ENCODE measurements at places on chromosomes 4 and X.

- no peak for DNase-seq
Measured at GRCh38 chr4:52659722-52660261, 691 bp upstream of the USP46 start.

GRCh38 chr4:147325571-147325981 lies 155.3 kb upstream of the EDNRA start:
- DNase-seq = no peak

DNA sequence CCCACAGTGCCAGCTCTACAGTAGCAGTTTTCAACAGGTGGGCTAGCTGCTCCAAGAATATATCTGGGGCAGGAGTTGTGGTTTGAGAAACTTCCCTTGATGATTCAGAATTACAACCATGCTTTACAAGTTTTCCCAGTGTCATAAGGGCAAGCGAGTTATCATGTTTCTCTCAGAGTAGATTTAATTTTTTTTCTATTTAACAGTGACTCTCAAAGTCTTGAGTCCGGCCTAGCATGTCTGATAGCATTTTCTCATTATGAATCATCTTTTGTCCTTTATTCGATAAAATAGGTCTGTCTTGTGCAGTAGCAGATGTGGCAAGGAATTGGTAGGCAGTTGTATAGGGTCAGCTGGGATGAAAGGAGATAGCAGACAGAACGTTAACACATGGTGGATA lies 62.2 kb upstream of the SPANXD start:
- no peak for DNase-seq

- no peak for DNase-seq
Measured at GRCh38 chr4:104693601-104694201, 199.0 kb upstream of the CXXC4 start.

DNA sequence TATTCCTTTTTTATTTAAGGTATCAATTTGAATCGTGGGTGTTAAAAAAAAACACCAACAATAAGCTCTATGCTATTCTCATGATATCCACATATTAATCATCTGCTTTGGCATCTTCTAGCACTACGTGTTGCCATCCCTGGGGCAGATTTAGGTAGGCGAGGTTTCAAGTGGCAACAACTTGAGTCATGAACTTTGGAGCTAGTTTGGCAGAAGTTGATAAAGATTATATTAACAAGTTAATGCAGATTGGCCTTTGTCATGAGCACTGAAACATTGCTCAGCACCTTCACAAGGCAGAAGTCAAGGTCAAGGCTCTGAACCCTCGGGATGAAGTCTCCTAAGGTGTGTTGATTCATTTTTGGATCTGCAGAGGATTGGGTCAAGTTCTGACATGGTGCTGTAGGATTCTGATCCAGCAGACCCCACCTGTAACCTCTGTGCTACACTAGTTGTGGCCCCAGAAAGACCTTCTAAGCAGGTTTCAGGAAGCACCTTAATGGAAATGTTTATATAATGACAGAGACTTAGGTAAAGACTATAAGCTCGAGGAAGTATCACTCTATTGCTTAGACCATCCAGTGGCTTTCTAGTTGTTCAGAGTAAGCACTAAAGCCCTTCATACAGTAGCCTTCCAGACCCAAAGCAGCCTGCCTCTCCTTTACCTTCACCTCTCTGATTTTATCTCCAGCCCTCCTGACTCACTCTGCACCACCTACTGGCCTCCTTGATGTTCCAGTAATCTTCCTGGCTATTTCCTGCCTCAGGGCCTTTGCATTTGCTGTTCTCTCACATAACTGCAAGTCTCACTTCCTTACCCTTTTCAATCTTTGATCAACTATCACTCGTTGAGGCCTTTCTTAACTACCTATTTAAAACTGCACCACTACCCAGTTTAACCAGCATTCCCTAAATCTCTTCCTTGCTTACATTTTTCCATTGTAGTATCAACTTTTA lies 117.0 kb upstream of the SLC4A4 start:
- no peak for DNase-seq

GRCh38 chr4:77538574-77539157 lies 67.0 kb upstream of the CXCL13 start:
- no peak for DNase-seq

- DNase-seq = no peak
Measured at GRCh38 chrX:42704454-42704853, 73.5 kb downstream of the PPP1R2C start.

GRCh38 chr4:40915318-40916217 lies 165.8 kb downstream of the NSUN7 start:
- no peak for DNase-seq

- no peak for DNase-seq
Measured at GRCh38 chrX:38225093-38225492, 4.4 kb upstream of the SRPX start.

- DNase-seq = no peak
Measured at GRCh38 chr4:60992037-60992436, 208.1 kb upstream of the ADGRL3 start.

DNA sequence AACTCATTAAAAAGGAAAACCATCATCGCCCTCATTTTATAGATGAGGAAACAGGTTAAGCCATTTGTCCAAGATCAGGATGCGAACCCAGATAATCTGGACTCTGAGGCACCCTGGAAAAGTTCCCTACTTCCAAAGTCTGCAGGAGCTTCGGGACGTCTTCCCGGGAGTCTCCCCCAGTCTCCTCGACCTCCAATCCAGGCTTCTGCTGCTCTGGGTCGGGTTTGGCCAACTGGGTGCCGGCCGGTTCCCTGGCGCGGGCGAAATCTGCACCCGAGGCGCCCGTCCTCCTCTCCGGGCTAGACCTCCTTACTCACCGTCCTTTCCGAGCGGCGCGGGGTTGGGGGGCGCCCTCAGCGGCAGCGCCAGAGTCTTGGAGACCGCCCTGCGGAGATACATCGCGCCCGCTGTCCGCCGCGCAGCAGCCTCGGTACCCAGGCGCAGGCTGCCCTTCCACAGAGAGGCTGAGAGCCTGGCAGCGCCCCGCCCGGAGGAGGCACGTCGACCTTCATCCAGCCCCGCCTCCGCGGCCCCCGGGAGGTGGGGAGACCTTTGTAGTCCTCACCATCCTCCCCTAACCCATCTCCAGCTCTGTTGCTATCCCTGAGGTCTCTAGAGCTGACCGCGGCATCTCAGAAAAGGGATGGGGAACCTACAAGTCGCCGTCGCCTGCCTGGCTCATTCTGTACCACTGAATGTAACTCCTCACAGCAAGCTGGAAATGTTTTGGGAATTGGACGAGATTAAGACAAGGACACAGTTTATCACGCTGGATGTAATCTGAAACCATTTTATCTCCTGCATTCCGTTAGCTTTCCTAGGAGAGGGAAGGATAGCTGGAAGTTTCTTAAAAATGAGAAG lies at the start of gene MGARP:
Gene MGARP (minus strand): TSS at position 466 of the 861 bp plus-strand sequence. CDS start 67 bp downstream, at position 399.
- no peak for DNase-seq

DNA sequence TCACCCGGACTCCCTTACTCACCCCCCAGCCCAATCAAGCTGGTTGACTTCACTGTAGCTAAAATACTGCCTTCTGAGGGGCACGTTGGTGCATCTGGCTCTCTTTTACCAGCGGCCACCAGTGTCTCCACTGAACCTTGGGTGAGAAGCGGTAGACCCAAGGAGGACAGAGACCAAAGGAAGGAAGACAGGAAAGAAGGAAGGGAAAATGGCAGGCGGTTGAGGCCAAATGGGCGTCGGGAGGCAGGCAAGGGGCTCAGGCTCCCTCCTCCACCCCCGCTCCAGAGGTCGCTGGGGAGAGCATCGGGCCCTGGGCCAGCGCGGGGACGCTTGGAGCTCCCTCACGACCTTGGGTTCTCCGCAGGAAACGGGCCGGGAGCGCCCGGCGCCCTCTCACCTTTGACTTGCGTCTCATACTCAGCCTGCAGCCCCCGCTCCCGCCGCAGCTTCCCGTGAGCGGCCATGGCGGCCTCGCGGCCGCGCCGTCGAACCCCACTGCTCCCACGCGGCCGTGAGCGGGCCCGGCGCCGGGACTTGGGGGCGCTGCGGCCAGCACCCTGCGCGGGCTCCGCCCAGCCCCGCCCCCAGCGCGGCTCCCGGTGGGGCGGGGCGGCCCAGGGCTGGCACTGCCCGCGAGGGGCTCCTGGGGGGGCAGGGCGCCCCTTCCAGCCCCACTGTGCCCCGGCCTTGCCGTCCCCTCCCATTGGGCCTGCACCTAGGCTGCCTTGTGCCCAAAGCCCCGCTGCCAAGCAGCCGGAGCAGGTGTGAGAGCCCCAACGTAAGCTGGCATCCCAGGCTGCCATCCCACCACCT lies at the start of gene ARHGAP4:
Gene ARHGAP4 (minus strand): TSS at position 526 of the 813 bp plus-strand sequence. CDS start 62 bp downstream, at position 464.
- no peak for DNase-seq

DNA sequence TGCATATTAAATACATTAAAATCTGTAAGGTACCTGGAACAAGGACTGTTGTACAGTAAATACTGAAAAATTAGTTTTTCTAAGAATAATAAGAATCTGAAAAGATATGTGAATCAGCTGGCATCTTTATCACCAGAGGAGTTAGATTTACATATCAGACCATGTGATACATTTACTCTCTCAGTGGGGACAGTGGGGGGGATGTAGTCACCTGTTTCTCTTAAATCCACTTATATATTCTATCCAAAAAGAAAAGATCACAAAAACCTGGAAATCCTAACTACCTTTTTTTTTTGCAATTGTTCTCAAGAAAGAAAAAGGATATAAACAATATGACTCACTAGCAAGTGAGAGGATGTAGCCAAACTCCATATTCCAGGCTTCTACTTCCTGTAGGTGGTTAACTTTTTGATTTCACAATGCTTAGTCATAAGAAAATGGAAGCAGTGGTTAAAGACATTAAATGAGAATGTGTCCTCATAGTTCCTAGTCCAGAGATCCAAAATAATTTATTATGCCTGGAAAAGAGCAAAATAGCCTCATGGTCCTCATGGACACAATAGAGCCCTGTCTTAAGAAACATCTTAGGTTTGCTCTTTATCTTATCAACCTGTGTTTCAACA lies 22.5 kb upstream of the MYOZ2 start:
- no peak for DNase-seq

DNA sequence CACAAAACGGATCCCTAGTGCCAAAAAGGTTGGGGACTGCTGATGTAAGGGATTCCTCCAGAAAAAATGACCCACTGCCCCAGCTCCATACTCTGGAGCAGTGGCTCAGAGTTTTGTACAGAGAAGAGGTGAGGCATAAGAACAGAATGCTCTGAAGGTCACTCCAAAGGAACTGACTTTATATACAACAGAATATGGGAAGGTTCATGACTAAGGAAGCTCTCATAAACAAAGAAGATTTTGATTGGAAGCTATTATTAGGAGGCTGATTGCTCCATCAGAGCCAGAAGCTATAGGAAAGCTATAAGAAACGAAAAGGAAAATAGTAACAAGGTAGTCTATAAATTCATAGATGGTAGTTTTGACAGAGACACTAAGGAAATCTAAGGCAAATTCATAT lies 203.1 kb downstream of the SLC7A11 start:
- DNase-seq = no peak

- DNase-seq = no peak
Measured at GRCh38 chrX:148713981-148714380, 213.6 kb downstream of the AFF2 start.

- DNase-seq = no peak
Measured at GRCh38 chr4:188903986-188904385, 764.7 kb downstream of the TRIML1 start.

- DNase-seq = no peak
Measured at GRCh38 chr4:160372390-160372789, 1269.5 kb downstream of the RAPGEF2 start.

DNA sequence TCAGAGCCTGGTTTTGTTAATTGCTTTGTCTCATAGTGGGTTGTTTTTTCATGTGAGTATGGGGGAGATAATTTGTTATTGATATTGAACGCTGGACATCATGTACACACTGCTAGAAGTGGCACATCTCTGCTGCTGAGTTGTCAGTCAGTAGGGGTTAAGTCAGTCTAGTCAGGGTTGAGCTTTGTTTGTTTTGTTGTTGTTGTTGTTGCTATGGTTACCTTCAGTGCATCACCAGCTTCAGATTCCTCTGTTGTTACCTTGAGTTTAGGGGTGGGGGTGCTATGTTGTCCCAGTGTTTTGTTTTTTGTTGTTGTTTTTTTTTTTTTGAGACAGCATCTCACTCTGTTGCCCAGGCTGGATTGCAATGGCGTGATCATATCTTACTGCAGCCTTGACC lies 9.9 kb downstream of the YIPF6 start:
- DNase-seq = no peak

GRCh38 chrX:5290635-5291034 lies 938.0 kb downstream of the NLGN4X start:
- no peak for DNase-seq

GRCh38 chr4:15945516-15945915 lies 7.0 kb upstream of the FGFBP1 start:
- DNase-seq = no peak

GRCh38 chr4:98608356-98608755 lies 50.1 kb downstream of the TSPAN5 start:
- no peak for DNase-seq

GRCh38 chr4:26201120-26201519 lies 119.7 kb upstream of the RBPJ start:
- no peak for DNase-seq

DNA sequence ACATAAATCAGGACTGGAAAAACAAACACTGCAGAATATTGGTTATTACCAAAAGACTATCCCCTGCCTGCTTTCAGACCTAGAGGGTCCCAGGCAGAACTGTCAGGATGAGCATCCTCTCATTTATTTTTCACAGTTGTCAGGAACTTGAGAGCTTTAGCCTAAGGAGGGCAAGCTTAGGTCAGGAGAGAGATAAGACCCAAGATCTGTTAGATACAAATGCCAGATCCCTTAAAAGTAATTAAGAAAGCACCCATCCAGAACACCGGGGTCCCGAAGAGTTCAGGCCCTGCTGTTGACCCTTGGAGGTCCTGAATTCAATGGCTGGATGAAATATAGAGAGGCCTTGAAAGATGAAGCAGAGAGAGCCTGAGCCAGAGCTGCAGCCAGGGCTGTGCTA lies 5.9 kb upstream of the MAGEB3 start:
- no peak for DNase-seq

DNA sequence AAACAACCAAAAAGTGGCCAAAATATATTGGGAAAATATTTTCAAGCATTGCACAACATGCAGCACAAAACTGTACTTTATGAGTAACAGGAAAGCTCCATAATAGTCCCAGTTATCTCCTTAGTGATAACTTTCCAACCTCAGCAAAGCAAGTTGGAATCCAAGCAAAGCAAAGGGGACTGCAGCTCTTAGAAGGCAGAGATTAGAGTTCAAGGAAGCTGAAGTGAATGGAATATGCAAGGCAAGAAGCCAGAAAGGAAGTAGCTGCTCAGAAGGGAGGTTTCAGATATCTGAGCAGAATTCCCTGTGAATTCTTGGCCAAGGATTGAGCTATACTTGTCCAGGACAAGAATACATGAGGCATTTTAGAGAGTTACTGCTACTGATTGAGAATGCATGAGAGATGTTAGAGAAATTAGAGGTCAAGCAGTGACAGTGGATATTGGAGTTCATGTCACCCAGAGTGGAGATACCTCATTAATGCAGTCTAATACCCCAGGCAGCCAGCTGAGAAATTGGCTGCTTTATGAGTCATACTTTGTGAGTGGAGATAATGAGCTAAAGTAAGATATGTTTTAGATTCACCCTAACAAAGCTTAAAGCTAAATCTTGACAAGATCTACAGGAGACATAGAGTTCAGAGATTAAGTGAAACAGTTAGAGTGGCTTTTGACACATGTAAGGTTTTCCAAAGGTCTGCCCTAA lies 102.8 kb downstream of the INPP4B start:
- no peak for DNase-seq
